NT2/D1 (cell line): ENCODE measurements at places on chromosomes 5 and 9.

DNA sequence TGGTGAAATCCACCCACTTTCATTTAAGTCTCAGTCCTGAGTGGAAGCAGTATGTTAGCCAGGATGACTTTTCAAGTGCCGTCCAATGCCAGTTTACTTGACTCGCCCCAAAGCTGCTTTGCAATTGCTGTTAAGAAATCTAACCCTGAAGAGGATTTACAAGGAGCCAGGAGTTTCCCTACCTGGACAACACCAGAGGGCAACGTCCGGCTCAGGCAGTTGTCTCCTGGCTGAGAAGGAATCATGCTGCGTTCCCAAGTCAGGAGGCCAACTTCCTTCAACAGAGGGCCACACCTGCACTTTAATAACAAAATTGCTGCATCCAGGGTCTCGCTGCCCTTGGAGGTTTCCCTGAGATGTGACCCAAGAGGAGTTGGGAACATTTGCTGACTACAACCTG lies 65.8 kb downstream of the BOD1 start:
- no peak for DNase-seq

- DNase-seq: no peak
Observed at GRCh38 chr5:127910307-127910956, 173.1 kb upstream of the SLC12A2 start.

GRCh38 chr5:93421987-93422401 lies 159.0 kb downstream of the NR2F1-AS1 start:
- DNase-seq: no peak

DNA sequence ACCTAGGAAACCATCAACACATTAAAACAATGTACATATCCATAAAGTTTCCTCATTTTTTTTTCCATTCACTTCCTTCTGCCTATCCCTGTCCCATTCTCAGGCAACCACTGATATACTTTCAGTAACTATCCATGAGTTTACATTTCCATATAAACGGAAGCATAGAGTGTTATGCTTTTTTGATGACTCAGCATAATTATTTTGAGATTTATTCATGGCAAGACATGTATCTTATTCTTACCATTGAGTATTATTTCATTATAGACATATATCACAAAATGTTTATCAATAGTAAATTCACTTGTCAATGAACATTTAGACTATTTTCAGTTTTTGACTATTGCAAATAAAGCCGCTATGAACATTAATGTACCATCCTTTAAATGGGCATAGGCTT lies 1786.8 kb upstream of the ACO1 start:
- DNase-seq: no peak

- DNase-seq: no peak
Observed at GRCh38 chr9:35976726-35977125, 18.8 kb upstream of the OR2S2 start.

GRCh38 chr9:96604004-96604319 lies 15.7 kb downstream of the CDC14B start:
- DNase-seq: no peak

DNA sequence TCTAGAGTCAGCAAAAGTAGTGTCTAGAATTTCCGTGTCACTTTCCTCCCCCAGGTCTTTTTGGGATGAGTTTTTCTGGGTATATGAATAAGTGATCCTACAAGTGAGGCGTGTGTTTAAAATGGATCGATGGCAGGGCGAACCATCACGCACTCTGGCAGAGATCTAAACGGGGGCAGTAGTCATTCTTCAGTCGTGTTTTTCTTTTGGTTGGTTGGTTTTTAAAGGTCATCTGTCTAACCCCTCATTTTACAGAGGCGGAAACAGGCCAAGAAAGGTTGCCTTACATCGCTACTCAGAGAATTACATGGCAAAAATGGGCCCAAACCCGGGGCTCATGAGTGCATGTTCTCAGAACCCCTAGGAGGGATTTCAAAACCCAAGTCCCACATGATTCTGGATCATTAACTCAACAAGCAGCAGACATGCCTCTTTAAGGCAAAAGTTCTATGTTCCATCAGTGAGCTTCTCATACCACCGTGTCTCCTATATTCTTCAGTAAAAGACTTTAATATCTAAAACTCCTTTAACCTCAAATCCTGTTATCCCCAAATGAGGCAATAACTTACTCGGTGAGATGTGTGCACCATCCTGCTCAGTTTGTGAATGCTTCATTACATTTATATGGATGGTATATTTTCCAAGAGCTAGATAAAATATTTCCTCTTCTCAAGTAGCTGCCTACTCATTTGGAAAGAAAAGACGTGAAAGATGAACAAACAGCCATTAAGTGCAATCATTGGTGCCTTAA lies 145.8 kb downstream of the AOPEP start:
- DNase-seq: no peak

DNA sequence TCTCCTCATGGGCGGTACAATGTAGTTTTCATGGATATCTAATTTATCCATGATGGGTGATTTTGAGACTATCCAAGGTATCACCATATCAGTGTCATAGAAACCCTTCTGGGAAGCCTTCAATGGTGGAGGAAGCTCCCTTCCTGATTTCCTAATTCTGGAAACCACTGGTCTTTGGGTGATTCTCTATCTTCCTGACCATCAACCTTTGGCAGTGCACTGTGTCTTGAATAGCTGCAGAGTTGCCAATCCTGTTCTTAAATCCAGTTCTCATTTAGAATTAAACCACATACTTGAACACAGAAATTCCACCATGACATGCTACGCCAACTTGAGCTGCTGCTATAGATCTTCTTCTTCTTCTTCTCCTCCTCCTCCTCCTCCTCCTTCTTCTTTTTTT lies 161.7 kb upstream of the KLF9 start:
- no peak for DNase-seq
